ENCODE measurements at places on chromosomes 3 and 15.

GRCh38 chr15:91801836-91802534, 51.5 kb upstream of the SLCO3A1 start:
- DNase-seq, result no peak

GRCh38 chr3:133568294-133569014, 5.0 kb upstream of the CDV3 start:
- DNase-seq, result no peak

GRCh38 chr3:42505849-42506410, 3.5 kb downstream of the VIPR1 start:
- DNase-seq, result no peak

DNA sequence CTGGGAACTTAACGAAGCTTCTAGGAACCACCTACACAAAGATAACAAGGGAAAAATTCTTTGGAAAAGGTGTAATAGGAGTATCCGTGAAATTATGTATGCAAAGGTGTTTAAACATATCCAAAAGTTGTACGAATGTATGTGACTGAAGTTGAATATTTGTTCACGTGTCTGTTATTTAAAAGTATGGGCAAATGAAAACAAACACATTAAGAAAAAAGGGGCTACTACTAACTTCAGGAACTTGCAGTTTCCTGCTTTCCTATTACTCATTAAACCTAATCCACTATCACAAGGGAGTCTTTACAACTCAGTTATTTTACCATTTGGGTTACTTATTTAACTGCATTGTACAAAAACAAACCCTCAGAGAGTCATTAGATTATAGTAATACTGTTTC, 33.9 kb upstream of the GRAMD1C start:
- DNase-seq, result no peak

DNA sequence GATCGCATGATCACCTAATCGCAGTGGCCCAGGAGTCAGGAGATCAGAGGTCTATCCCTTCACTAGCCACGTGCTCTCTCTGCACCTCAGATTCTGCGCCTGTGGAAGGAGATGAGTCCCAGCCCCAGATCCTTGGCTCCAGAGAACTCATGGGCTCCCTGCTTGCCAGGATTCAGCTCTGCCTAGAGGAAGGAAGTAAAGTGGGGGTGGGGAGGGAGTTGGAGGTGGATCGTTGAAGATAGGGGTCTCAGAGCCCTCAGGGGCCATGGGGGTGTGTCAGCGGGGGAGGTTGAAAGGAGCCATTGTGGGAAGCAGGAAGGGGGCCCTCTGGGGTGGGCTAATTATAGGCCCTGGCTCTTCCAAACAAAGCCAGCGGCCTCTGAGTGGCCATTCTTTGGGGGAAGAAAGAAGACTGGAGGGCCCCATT, 11.3 kb upstream of the STRA6 start:
- no peak for DNase-seq

DNA sequence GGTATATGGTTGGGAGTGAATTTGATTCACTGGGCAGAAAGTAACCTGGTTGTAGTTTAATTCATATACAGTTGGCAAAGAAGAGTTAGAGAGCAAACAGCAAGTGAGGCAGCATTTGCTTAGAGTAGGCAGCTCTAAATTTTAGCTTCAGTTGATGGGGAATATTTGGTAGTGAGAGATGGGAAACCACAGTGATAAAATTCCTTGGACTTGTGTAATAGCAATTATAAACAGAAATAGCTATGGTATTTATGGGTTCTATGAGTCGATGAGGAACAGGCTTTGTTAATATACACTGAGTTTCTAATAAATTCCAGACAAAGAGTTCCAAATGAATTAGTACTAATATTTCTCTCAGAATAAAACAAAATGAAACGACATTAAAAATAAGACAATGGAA, 894.0 kb downstream of the ROBO2 start:
- DNase-seq, result no peak

GRCh38 chr3:72082186-72082715, 297.3 kb upstream of the PROK2 start:
- DNase-seq, result no peak

DNA sequence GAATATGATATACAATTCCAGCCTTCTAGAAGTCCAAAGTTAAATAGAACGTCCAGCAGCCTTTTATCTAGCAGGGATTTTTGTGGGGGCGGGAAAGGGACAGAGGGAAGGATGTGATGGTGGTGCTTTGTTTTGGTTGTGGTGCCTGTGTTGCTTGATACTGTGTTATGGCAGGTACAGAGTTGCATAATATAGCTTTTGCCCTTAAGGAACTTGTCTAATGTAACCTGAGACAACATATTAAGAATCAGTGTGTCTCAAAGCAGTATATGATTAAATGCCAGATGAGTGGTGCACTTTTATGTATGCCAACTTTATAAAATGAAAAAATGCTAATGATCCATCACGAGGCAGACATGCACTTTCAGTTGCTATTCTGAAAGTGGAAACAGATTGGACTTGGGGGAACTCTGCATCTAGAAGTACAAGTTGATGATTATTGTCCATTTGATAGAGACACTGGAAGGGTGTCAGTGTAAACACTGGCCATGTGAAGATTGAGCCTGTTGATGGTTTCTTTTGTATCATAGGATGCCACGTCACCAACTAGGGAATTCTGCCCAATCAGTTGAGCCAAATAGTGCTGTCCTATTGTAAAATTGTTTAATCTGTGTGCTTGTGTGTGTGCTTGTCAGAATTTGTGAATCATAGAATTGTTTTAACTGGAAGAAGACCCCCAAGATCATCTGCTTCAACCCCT, 23.0 kb downstream of the NEO1 start:
- DNase-seq, result no peak

DNA sequence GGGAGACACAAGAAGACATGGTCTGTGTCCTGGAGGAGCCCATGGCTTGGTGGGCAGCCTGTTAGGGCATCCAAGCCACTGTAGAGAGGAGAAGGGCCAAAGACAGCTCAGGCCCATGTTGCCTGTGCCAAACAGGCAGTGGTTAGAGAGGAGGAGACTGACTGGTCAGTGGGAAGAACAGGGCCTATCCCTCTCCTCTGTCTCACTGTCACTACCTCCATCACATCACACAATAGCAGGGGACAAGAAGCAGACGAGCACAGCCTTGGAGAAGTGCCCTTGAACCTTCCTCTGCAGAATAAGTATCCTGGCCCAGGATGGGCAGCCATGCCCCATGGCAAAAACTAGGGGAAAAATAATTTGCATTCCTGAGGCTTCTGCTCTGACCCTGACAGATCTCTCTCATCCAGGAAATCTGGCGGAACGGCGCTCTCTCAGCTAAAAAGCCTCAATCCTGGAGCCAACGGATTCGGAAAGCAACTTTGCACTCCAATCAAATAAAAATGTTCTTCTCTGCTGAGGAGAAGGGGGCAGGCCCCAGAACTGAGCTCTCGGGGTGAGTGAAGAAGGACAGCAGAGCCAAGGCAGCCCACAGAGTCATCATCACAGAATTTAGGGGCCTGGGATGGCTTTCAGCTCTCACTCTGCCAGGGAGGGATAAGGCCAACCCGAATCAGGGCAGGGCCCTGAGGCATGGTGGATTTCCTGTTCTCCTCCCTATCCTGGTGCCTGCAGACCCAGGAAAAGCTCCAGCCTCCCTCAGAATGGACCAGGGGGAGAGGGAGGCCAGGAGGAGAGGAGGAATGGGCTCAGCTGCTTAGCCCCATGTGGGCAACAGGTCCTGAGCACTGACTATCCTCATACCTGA, 1.6 kb downstream of the SHF start:
- DNase-seq, result no peak

- DNase-seq, result no peak
These were observed 40.2 kb downstream of the TBC1D2B start for GRCh38 chr15:78037328-78037727.

GRCh38 chr15:63675263-63675662, 78.1 kb downstream of the FBXL22 start:
- no peak for DNase-seq

- no peak for DNase-seq
These were observed 148.9 kb downstream of the ITPR1 start for GRCh38 chr3:4641863-4642563.

GRCh38 chr15:44308415-44308814, 19.9 kb downstream of the GOLM2 start:
- no peak for DNase-seq

DNA sequence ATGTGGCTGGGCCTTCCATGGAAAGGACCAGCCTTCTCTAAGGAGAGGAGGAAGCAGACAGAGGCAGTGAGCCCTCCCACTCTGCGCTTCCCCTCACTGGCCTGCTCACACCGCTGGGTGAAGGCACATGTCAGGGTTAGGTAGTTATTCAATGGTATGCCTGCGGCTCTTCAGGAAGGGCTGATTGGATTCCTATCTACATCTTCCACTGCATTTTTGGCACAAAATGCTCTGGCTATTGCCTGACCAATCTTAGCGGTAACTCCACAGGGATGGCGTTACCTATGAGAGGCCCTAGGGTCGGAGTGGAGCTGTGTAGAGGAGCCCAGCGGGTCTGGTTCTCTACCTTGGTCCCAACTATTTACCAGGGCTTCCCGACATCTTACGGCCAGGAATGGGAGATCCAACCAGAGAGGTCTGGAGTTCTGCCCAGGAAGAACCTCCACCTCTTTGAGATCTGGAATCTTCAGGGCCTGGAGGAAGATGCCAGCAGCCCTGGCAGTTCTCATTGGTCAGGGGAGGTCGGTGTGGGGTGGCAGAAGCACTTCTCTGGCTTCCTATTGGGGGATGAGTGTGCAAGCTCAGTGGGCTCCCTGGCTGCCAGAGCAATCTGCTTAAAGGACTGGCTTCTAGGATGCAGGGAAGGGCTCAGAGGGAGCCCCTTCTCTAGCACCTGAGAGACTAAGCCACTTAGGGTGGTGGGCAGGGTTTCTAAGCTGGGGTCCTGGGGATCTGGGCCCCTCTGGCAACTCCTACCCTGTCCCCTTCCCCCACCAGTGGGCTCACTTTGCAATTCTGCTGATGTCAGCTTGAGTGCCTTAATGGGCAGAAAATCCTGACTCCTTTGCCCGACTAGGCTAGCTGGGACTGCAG, 24.3 kb downstream of the SNX33 start:
- DNase-seq, result no peak

DNA sequence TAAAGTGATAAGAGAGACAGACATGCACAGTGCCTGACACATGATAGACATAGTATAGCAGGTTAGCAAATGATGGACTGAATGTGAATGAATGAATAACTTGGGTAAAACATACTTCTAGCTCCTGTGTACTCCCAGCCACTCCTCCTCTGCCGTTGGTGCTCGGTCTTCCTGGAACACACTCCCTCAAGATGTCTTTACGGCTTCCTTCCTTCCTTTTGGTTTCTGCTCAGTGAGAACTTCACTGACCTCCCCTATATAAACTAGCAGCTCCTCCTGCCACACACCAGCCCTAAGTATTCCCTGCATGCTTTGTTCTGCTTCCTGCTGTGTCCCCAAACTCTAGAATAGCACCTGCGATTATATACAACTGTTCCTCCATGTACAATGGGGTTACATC, 50.2 kb downstream of the RAD54L2 start:
- no peak for DNase-seq

DNA sequence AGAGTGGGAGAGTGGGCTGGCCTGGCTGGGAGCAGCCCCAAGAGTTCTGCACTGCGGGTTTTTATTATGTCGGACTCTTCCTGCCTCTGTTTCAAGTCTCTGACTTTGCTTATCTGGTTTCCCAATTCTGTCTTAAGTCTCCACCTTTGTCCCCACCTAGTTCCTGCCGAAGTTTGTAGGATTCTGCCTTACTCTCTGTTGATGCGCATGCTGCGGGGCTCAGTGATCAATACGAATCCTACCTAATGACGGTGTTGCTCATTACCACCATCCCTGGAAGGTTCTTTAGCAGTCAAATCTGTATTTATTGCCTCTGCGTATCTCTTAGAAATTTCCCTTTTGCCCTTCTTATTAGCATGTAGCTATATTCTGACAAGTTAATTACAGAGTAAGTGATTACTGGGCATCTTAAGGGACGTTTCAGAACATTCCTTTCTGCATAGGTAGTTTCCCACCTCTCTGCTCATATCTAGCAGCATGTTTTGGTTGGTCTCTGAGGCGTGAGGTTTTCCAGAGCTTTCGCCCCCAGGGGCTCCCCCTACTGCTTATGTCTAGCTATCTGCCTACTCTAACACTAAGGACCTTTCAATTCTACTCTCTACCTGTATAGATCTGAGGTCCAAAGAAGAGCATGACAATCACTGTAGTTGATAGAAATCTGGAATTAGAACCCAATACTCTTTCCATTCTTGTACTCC, 236.0 kb upstream of the EIF1B start:
- DNase-seq, result no peak

- DNase-seq, result no peak
These were observed 10.1 kb upstream of the FOXB1 start for GRCh38 chr15:59993950-59994401.

DNA sequence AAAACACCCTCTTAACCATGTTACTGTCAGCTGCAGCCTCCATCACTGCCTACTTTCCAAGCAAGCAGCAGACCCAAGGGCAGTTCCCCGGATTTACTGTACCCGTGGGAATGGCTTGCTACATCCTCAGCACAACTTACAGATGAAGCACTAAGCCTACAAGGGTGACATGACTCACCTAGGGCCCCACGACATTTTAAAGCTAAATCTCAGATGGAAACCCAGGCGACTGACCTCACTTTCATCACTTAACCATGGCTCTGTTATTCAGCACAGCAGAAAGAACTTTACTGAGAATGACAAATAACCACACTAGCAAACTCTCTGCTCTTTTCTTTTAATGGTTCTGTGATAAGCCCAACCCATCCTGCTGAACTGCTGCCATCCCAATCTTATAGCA, 65.6 kb downstream of the SUMF1 start:
- no peak for DNase-seq

GRCh38 chr15:23416349-23417276, 30.4 kb downstream of the GOLGA6L2 start:
- no peak for DNase-seq

DNA sequence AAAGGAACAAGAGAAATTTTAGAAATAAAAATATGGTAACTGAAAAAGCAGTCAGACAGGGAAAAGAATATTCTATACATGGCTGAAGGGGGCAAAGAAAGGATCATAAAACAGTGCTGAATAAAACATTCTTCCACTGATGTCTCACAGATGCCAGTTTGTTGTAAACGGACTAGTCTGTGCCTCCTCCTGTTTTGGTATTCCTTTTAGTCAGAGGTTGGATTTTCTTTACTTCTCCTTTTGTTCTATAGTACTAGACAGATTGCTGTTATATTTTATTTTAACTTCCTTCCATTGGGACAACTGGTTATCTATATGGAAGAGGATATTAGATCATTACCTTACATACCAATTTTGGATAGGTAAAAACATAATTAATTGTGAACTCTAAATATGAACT, 16.0 kb upstream of the GNB5 start:
- DNase-seq, result no peak

- DNase-seq, result peak; percentile 59
These were observed 28.1 kb upstream of the CORO2B start for GRCh38 chr15:68550498-68551295.

- no peak for DNase-seq
These were observed 67.2 kb upstream of the ATP2C1 start for GRCh38 chr3:130826516-130827182.

GRCh38 chr3:11235385-11235784, 36.8 kb upstream of the ATG7 start:
- no peak for DNase-seq

- DNase-seq, result no peak
These were observed 126.7 kb downstream of the ARNT2 start for GRCh38 chr15:80530737-80531365.

- DNase-seq, result no peak
These were observed 137.6 kb downstream of the PEAK1 start for GRCh38 chr15:77282333-77282732.
